ENCODE measurements at places on chromosomes 2 and 18. TPM values are rescaled to one million over a fixed set of nuclear protein-coding genes. Genes with fewer than 3 reads are reported as not detected.

- DNase-seq: no peak
These were observed 5.0 kb upstream of the ZSWIM2 start for GRCh38 chr2:186853951-186854350.

DNA sequence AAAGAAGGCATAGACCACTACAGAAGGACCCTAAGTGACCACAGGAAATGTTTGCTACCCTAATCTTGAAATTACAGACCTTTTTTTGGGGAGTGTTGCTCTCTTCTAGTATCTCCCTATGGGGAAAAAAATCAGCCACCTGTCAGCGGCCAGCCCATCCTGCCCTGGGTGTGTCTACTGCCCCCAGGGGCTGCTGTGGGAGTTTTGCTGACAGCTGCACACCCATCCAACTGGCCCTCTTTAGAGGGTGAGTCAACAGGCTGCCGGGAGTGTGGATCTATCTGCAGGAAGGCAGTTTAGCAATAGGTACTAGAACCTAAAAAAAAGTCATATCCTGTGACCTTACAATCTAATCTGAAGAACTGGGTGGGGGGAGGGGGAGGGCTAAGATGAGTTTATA, 796 bp upstream of the DYSF start:
- DNase-seq: peak; percentile 75

DNA sequence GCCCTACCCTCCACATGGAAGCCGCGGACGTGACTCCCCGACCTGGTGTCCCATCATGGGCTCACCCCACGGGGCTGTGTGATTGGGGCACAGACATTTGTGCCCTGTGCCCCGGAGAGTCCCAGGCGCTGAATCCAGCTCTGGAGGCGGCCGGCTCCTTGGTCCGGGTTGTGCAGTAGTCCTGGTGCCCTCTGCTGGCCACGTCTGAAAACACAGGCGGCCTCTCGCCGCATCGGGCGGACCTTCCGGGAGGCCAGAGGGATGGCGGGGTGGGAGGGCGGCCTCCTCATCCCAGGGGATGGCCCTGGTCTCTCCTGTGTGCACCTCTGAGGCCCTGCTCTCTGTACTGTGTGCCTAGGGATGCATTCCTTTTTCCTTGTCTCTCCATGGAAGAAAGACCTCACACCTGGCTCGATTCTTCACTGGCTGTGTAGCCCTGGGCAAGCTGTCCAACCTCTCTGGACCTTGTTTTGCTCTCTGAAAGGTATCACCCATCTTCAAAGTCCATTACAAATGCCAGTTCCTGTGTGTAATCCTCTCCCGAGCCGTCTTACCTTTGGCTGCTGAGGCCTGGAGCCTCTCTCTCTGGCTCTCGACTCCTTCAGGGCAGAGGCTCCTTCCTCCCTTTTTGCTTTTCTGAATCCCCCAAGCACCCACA, 27.6 kb downstream of the CELF4 start:
- peak; percentile 96 for DNase-seq

Gene GKN2
- total RNA-seq: not detected

Gene TMEM37
- total RNA-seq: 4.2 TPM

Gene AMER3
- 0.14 TPM for total RNA-seq
